ENCODE measurements at places on chromosomes 6 and 20.

DNA sequence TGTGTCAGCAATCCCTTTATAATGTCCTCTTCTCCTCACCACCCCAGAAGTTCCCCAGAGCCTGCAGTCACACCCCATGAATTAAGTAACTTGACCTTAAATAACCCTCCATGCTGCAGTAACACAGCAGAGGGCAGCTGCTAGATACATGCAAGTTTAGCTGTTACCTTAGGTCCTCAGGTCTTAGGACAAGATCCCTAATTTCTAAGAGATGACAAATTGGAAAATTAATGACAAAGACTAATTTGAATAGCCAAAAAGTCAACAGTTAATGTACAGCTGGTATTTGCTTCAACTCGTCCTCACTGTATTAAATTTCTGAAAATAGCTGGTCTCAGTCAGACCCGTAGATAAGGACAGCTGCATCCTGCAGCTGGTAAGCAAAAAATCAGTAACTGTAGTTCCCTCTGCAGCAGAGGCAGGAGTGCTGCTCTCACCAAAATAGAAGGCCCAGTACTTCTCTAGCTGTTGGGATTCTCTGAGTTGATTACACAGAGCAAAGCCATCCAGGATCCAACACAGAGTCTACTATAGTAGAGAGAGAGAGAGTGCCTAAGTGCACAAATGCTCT is 62.4 kb downstream of the TNFRSF21 start:
- DNase-seq: no peak

GRCh38 chr20:6012179-6012578 is 41.7 kb downstream of the LRRN4 start:
- no peak for DNase-seq

- no peak for DNase-seq
Observed at GRCh38 chr6:131762984-131763383, 44.8 kb upstream of the ENPP1 start.

GRCh38 chr20:19336631-19337030 is 124.2 kb downstream of the SLC24A3 start:
- no peak for DNase-seq

DNA sequence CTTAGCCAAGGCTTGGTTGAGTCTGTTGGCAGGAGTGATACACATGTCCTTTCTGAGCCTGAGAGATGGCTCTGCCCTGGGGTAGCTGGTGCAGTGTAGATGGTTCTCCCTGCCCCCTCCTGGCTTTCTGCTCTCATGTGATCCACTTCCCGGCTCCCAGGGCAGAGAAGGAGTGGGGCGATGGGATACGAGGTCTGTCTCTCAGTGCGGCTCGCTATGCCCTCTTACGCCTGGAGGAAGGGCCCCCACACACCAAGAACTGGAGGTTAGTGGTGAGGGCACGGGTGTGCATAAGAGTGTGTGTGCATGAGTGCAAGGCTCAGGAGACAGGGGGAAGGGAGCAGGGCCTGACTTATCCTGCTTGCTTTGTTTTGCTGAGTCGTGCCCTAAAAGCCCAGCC is 18.8 kb downstream of the SLC12A5 start:
- no peak for DNase-seq

GRCh38 chr6:144268794-144269349 is 16.3 kb upstream of the UTRN start:
- no peak for DNase-seq

- no peak for DNase-seq
Observed at GRCh38 chr6:168968228-168968627, 285.4 kb downstream of the THBS2 start.

GRCh38 chr6:74568861-74569260 is 637.0 kb downstream of the COL12A1 start:
- DNase-seq: no peak

GRCh38 chr6:154462425-154462824 is 48.1 kb downstream of the CNKSR3 start:
- DNase-seq: no peak

DNA sequence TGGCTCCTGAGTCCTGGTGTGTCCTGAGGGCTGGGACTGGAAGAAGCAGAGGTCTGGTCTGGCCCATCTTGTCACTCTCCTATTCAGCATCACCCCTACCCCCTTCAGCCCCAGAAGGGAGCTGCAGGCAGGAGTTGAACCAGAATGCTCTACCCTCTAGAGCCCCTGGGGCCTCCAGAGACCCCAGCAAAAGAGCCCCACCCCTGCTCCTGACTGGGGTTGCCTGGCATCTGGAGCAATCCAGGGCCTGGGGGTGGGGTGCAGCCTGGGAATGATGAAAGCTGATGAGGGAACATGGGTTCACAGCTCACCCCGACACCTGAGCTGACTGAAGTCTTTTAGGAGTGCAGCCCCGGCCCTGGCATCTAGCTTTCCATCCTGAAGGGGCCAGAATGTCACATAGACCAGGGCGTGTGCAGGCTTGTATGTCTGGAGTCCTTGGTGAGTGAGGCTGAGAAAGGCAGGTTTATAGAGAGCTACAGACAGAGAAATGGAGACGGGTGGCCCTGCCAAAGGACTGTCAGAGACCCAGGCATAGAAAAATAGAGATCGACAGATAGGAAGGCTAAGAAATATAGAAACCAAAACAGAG is 12.2 kb downstream of the FGD2 start:
- DNase-seq: no peak

- no peak for DNase-seq
Observed at GRCh38 chr6:166068768-166069167, 98.9 kb downstream of the TBXT start.

GRCh38 chr6:134034961-134035822 is 17.2 kb downstream of the SLC2A12 start:
- DNase-seq: no peak

DNA sequence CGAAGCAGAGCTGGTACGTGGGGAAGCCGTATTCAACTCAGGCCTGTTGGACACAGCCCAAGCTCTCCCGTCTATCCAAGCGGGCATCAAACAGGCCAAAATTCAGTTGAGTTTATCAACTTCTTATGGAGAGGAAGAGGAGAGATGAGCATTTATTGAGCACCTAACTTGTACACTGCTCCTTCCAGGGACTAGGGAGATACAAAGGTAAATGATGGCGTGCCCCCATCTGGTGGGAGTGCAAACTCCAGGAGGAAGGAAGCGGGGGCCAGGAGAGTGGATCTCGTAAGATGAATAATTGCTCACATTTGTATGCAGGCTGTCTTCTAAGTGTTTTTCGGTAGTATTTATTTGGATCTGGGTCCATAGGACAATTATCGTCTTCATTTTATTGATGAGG is 146.6 kb downstream of the SOBP start:
- no peak for DNase-seq

DNA sequence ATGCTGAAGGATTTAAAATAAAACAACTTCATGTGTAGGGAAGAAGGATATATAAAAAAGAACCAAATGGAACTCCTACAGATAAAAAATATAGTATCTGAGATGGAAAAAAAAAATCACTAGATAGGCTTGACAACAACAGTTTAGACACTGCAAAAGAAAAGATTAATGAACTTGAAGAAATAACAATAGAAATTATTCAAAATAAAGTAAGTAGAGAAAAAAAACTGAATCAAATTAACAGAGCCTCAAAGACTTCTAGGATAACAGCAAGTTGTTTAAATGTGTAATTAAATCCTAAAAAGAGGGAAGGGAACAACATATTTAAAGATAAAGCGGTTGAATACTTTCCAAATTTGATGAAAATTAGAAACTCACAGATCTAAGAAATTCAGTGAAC is 316.3 kb upstream of the ECI2 start:
- DNase-seq: no peak

DNA sequence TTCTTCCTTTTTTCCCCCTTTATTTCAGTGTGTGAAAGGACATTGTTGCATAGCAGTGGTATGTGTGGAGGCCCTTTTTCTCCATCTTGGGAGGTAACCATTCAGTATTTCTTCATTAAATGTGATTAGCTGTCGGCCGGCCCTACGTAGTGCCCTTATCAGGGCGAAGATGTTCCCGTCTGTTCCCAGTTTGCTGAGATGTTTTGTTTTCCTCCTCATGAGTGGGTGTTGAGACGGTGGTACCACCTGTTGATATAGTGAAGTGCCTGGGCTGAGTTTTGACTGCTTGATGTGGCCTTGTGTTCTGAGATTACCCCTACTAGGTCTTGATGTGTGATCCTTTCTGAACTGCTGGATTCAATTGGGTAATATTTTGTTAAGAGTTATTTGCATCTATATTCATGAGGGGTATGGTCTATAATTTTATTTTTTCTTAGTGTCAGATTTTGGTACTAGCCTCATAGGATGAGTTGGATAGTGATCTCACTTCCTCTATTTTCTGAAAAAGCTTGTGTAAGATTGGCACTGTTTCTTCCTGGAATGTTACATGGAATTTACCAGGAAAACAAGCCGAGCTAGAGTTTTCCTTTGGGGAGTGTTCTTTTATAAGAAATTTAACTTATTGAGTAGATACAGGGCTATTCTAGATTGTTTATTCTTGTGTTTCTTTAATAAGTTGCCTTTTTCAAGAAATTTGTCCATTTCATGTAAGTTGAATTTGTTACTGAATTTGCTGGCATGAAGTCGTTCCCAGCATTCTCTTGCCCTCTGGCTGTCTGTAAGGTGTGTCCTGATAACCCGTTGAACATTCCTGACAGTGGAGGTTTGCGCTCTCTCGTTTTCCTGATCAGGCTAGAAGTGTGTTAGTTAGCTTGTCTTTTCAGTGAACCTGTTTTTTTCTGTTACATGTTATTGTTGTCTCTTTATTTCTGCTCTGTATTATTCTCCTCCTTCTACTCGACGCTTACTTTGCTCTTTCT is 4.3 kb downstream of the MTG2 start:
- no peak for DNase-seq

DNA sequence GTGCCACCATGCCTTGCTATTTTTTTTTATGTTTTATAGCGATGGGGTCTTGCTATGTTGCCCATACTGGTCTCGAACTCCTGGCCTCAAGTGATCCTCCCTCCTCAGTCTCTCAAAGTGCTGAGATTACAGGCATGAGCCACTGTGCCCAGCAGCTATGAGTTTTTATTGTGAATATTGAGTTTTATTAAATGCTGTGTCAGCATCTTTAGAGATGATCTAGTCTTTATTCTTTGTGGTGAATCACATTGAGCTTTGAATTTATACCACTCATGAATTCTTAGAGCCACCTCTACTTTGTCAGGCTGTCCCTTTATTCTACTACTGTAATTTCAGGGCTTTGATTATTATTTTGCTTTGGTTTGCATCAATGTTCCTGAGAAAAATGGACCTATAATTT is 428.3 kb downstream of the BTBD3 start:
- no peak for DNase-seq

DNA sequence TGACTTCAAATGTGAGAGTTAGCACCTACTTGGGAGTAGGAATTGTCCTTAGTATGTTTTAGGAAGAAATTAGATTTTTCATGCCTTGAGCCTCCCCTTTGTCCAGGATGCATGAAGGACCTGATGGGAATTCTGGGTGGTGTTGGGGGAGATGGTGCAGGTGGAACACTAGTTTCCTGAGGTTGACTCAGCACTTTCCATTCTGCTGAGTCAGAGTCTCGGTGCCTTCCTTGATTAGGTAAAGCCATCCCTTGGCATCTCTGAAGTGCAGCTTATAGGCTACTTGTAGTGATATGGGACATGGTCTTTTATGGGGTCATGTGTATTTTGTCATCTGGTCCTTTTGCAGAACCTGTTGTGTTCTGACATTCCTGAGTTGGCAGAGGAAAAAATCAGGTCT is 105.3 kb downstream of the PHACTR3 start:
- DNase-seq: no peak

DNA sequence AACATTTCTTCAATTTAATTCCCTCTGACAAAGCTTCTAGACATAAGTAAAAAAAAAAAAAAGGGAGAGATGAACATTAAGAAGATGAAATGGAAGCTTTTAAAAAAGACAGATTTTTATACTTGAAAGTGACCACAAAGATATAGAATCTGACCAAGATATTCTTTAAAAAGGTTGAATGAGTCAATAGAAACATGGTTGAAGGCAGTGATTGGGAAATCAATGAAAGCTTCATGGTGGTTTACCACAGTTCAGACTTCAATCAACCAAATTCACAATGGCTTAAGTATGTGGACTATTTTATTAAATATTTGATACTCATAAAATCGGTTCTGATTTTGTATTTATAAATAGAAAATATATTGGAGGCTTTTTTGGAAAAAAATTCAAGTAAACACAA is 248.4 kb upstream of the HSF2 start:
- no peak for DNase-seq

DNA sequence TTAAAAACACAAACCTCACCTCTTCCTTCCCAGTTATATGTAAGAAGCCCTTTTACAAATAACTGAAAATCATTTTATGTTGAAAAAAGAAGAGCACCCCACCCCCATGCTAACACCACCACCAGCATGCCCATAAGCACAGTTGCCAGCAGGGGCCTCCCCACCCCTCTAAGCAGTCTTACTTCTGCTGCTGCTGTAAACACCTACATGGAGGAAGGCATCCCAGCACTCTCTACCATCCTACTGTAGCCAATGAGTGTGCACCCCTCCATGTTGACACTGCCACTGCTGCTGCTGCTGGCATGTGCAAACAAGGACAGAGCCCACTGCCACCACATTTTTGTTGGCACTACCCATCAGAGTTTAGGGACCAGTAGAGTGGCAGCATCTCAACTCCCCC is 49.6 kb upstream of the PHIP start:
- no peak for DNase-seq

DNA sequence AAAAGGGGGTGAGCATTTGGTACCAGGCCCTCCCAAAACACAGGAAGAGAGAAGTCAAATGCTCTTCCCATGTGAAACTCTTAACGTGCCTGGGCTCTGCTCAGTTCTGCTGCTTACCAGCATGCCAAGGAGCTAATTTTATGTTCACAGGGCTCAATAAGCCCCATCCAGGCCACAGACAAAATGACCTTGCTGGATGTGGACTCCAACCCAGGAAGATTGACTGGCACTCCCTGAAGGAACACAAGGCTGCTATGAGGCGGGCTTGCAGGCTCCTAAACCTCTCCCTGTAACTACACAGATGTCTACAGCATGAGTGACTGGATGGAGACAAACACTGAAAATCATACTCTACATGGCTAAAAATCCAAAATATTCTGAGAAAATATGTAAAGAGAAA is 50.6 kb downstream of the CHD6 start:
- DNase-seq: no peak

- no peak for DNase-seq
Observed at GRCh38 chr6:130843575-130844320, 16.5 kb downstream of the SMLR1 start.
